Ovary (tissue), 10 donors: ENCODE measurements at places on chromosomes 1 and 21.

GRCh38 chr1:55813618-55814017, 598.5 kb upstream of the USP24 start:
- peak; percentile 90 for DNase-seq

DNA sequence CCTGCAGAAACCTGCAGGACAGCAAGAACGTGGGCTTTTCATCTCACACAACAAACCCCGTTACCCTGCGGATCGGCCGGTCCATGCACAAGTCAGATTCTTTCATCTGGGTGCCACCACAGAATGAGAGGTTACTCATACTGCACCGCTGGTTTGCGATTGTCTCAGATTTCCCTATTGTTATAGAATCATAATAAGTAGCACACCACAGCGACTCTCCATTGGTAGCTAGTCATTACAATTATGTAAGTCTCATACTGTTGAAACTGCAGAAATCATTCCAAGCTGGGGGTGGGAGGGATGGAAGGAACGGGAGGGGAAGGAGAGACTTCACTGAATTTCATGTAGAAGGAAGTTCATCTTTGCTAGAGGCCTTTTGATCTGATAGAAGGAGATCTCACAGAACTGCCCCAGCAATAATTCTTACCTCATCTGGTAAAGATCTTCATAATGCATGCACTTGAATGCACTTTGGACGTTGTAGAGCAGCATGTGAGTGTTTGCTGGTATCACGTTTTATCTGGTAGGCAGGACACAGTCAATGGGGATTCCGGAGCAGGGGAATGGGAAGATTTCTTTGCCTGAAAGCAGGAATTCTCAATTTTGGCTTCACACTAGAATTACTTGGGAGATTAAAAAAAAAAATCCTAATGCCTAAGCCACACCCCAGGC, 221.1 kb downstream of the KIF26B start:
- no peak for DNase-seq

- DNase-seq = no peak
Observed at GRCh38 chr1:109350655-109351054, 43.8 kb upstream of the MYBPHL start.

GRCh38 chr1:15835205-15835740, 12.2 kb upstream of the SPEN start:
- DNase-seq = no peak

DNA sequence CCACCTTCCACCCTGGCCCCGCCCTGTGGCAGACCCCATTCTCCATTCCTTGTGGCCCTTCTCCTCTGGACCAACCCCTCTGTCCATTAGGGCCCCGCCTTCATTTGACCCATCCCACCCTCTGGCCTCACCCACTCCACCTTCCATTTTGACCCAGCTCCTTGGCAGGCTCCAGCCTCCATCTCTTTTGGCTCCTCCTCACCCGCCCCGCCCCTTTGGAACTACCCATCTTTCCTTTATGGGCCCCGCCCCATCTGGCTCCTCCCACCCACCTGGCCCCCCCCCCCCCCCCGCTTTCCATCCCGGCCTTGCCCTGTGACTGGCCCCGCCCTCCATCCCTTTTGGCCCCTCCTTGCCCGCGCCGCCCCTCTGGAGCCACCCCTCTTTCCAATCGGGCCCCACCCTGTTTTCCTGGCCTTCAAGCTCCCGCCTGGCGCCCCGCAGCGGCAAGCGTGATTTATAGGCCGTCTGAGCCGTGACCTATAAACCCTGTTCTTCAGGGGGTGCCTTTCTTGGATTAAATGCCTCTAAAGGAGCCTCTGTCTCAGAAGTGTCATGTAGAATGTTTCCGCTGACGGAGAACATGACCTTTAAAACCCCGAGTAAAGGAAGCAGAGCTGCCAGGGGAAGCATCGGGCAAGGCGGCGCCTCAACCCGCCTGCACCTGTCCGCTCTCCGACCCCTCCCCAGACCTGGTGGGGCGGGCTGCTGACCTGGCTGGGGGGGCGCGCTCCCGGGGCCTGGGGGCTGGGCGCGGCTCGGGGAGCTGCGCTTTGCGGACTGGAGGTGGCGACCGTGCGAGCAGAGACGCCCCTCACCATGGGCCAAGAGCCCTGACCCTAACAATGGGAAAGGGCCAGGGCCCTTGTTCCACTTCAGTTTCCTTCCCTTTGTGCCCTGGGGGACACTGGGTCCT, 178.0 kb downstream of the CAMTA1 start:
- DNase-seq = peak; percentile 62

DNA sequence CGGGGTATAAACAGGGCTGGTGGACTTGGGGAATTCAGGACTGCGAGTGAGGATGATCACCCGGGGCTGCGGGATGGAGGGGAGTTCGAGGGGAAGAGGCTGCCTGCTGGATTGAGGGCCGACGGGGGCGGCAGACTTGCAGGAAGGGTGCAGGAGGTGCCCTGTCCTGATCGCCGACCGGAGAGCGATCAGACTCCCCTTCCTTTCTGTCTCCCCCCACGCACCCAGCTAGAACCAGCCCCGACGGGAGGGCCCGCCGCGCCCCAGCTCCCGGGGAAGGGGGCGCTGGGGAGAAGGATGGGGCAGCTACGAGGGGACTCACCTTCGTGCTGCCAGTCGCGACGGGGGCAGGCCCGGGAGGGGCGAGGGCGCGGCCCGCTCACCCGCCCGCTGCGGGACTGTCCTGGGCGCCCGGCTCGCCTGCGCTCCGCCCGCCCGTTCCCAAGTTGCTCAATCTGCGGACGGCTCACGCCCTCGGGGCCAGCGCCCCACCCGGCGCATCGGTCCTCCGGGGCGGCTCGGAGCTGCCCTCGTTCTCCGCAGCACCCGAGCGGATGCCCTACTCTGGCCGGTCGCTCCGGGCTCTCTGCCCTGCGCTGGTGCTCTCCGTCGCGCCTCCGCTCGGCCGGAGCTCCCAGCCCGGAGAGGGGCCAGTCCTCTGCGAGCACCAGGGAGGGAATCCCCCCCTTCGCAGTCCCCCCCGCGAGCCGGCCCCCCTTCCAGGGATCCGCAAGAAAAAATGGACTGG, at the start of gene RSPO1:
RSPO1 (minus strand) TSS at position 649 of the 748 bp plus-strand sequence. CDS start 5,231 bp downstream, outside the sequence.
- peak; percentile 19 for DNase-seq

DNA sequence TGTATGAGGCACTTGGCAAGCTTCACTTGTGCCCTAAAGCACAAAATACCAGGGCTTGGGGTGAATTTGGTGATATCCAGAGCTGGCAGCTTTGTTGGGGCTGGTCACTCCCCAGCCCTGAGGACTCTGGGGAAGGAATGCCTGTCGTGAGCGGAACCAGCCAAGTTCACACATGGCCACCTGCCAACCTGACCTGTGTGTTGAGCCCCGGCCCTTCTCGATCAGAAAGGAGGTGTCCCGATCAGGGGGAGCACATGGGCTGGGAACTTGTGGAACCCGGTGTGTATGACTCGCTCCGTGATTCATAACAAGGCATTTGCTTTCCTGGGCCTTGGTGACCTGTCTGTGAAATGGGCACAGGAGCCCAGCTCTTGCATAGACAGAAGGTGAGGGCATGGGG, 43.1 kb downstream of the AGPAT3 start:
- DNase-seq = peak; percentile 31

DNA sequence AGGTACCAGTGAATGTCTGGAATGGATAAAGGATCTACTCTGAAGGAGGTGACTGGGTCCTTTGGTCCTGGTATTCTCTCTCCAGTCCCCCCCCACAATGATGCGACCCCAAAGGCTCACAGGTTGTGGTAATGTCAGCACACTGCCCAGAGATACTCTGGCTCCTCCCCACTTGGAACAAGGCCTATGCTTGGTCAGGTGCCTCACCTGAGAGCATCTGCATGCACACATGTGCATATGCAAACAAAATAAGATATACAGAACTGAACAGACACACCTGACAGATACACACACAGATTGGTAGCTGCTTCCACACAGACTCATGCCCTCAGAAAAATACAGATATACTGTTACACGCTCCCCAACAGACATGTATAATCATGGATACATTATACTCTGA, 33.5 kb downstream of the DMAP1 start:
- DNase-seq = no peak

GRCh38 chr21:25904044-25904695, 169.4 kb downstream of the GABPA start:
- DNase-seq = no peak

DNA sequence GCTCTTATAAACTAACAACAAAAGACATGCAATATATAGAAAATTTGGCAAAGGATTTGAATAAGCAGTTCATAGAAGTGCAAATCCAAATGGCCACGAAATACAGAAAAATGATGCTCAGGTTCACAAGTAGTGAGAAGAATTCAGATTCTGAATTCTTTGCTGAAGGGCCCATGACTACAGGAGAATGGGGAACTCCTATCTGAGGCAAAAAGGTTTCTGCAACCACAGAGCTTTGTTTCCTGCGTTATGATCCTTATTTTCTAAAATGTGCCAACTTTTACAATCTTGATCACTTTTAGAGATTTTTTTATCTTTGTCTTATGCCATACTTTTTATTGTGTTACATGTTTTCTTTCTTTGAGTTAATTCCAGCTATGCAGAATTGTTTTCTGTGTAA, 91.3 kb downstream of the ITSN1 start:
- no peak for DNase-seq

DNA sequence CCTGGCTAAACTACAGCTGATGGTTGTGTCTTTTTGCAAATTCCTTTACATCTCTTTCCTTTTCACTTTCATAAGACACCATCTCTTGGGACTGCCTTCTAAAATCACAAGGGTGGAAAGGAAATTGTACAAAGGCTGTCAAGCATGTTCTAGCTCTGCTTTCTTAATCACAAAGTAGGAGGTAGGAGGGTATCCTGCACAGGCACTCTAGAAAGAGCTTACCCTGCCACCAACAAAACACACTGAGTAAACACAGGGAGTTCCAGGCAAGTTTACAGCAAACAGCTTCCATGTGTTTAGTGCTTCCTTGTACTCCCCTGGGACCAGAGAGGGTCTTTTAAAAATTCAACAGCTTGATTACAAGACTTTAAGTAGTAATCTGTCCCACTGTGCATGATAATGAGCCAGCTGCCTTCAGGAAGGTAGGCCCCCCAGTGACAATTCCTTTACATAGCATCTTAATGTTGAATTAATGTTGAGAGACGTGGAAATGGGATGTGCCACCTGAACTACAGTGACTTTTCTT, 2.4 kb downstream of the PLPP3 start:
- DNase-seq = no peak

GRCh38 chr1:105442901-105443300, 1613.6 kb upstream of the PRMT6 start:
- no peak for DNase-seq

DNA sequence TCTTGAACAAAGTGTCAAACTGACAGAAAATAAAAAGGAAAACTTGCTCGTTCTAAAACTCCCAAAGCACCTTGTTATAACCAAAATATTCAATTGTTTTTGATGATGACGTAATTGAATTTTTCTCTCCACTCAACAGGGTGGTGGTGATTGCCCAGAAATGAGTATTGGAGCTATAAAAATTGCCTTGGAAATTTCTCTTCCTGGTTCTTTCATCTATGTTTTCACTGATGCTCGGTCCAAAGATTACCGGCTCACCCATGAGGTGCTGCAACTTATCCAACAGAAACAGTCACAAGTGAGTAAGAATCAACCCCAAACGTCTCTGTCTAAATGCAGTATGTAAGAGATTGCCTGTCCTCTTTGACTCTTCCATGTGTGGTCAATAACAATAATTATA, 130.1 kb downstream of the HMCN1 start:
- DNase-seq = no peak

GRCh38 chr21:46459356-46460112, 843 bp downstream of the DIP2A start:
- peak; percentile 66 for DNase-seq

DNA sequence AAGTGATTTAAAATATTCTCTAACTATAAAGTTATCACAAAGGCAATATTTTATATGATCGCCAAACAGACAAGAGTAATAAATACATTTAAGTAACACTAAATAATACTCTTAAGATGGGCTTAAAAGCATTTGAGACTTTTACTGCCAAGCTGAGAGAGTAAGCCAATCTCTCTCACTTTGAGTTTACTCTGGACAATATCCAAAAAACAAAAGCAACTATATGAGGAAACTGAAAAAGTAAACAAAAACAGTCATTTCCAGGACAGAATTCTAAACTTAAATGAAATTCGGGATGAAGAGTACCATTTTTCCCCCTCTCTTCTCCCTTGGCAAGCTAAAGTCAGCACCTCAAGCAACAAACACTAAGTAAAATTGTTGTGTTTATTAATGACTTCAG, 173.2 kb downstream of the COP1 start:
- DNase-seq = no peak

DNA sequence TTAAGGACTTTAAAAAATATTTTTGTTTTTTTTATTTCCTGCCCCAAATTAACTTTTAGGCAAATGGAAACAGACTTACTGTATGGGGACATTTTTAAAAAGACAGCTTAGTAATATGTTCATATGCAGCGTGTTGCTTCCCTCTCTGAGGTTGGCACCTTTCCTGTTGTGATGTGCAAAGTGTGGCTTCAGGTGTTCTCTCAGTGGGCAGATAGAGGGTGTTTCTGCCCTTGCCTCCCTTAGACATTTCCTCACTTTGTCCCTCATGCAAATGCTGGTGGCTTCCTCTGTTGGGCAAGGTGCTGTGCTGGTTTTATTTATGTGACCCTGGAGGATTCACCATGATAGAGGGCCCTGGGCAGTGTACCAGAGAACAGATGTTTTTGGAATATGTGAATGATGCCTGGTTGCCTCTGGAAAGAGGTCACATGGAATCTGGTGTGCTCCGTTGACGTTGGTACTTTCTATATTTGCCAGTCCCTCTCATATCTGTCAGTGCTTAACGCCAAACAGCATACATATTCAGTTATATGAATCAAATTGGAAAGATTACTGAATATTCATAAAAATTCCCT, 123.5 kb downstream of the PATJ start:
- no peak for DNase-seq

DNA sequence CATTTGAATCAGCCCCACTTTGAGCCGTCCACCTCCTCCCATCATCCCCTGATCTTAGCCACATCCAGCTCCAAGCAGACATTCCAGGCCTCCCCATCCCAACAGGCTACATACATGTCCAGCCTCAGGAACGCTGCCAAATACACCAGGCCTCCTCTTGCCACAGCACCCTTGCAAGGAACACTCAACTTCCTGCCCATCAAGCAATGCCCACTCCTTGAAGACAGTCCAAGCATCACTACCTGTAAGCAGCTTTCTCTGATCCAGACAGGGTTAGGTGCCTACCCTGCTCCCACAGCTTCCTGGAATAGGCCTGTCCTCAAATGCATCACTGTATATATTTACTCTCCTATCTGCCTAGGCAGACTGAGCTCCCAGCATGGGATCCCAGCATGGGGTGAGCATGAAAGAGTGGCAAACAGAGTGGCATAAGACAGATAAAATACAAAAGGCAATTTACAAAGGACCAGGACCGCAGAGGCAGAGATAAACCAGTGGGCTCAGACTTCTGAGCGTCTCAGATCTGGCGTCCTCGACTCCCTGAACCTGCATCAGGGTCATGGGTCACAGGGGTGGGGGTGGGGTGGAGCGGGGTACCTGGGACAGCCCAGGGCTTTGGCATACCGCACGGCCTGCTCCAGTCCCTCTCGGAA, 816 bp downstream of the HYI start:
- no peak for DNase-seq

DNA sequence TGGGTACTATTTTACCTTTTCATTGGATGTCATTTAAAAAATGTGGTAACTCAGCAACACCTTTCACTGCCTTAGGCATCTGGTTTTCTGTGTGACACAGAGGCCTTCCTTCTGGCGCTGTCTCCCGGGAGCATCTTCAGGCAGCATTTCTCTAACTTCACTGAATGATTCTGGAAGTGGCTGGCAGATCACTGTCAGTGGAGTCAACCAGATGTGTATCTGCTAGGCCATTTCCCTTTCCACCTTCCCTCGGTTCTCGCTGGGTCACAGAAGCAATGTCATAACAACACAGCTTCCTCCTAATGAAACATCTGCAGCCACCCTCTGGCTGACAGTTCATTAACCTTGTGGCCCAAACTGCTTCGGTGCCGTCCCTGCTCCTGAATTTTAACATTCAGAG, 137.8 kb downstream of the KIF26B start:
- no peak for DNase-seq
